ENCODE measurements at places on chromosomes 4 and X.
A peak's percentile ranks its signal among the peaks of the same experiment; 100 is the strongest.

DNA sequence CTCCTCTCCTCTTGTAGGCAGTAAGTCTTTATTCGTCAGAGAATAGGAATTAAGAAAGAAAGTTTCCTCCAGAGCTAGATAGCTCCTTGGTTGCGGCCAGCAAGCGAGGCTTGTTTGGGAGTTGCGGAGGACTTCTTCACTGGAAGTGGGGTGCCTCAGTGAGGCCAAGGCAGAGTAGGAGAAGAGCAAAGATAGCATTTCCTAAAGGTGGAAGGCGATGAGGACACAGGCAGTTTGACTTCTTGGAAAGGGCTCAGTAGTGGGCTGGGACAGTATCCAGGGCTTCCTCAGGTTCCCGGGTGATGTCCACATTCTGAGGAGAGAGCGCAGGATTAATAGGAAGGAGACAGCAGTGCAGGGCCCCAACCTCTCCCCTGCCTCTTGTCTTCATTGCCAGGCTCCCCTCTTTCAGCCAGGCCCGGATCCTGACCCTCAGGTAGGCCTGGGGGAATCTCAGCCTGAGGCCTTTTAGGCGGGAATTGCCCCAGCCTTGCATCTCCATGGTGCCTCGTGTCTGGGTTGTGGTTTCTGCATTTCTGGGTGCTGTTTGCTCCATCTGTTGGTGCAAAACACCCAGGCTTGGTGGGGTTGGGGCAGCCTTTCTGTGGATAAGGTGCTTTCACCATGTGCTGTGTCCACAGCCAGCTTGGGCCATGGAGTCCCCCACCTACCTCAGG lies 12.7 kb downstream of the TRO start:
- no peak for DNase-seq

DNA sequence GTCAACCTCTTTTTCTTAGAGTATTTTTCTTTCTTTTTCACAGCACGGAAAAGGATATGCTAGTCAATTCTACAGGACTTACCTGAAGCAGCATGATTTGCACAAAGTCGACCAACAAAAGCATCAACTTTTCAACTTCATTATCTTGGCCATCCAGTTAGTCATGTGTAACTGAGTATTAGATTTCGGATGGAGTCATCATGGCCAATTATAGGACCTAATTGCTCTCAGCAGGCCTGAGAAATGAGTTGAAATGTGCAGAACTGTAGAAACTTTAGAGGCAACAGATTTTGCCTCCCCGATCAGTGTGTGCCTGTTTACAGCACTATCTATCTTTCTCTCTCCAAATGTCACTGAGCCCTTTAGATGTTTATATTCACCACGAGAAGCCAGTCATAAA lies 41.0 kb downstream of the PCDH10 start:
- DNase-seq = no peak

DNA sequence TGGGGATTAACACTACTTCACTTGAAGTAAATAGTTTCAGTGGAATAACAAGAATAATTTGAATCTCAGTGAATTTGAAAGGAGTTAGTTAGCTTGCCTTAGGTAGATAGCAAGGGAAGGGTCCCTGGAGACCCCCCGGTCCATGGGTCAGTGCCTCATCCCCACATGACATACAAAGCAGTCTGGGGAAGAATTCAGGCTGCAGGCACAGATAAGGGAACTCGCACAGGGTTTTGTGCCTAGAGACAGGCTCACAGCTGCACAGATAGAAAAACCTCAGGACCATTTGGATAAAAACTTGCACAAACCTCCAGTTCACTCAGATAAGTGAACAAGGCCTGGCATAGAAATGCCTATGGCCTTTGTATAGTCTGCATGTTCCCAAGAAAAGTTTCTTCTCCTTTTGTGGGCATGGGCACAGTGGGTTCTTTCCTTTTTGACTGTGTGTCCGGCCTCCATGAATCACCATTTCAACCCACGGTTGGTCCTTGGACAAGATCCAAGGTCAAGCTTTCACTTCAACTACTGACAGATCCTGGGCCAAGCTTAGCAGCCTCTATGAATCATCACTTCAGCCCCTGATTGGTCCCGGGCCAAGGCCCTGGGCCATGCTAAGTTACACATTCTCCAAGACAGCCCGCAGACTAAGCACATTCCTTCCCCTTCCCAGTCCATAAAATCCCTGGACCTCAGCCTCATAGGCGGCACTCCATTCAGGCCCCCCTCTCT lies 108.3 kb upstream of the KLHL4 start:
- DNase-seq = peak; percentile 71

DNA sequence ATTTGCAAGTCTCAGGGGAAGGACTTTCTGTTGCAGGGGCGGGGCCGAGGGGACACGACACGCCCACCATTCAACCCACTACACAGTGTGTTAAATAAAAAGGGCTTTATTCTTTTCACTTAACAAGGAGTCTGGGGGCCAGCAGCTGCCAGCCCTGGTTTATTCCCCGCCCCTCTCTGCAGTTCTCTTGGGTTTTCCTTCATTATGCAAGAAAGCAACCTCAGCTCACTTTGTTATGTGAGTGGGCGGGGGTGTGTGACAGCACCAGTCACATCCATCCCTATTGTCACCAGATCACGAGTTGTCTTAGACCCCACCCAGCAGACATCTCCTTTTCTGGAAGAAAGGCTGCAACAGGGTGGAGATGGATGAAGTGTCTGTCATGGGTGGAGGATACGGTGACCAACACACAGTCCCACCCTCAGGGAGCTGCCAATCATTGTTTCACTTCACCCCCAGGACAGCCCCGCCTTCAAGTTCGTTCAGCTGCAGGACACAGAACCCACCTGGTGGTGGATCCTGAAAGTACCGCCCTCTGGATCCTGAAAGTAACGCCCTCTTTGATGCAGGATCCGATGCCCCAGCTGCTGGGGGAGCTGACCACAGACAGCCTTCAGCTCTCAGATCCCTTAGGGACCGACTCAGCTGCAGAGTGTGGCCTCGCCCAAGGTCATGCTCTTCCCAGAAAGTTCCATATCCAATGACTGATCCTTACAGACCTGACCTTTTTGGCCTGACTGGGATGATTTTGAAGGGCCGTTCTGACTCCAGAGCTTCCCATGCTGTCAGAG lies 79.6 kb downstream of the SMIM20 start:
- DNase-seq = peak; percentile 16

DNA sequence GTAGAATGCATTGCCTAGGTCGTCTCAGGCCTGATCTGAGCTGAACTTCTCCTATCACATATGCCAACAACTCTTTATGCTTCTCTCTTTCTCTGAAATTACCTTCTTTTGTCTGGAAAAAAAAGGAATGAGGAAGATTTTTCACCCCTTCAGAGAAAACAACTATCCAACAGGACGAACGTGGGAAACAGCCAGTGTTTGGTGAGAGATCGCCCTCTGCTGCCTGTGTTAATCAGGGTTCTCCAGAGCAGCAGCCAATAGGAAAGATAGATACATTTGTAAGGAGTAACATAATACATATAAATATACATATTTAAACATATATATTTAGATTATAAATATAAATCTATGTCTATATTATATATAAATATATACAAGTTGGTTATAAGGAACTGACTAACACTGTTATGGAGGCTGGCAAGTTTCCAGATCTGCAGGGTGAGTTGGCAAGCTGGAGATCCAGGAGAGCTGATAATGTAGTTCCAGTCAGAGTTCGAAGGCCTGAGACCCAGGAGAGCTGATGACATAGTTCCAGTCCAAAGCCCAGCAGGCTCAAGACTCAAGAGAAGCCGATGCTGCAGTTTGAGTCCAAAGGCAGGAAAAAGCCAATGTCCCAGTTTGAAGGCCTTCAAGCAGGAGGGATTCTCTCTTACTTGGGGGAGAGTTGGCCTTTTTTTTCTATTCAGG lies 13.3 kb downstream of the CETN2 start:
- peak; percentile 46 for DNase-seq

GRCh38 chr4:141339966-141340365 lies 119.3 kb downstream of the ZNF330 start:
- peak; percentile 38 for DNase-seq

GRCh38 chrX:44953734-44954502 lies 80.9 kb downstream of the KDM6A start:
- no peak for DNase-seq

- DNase-seq = no peak
These were observed 145.0 kb upstream of the DGKK start for GRCh38 chrX:50615570-50616158.

DNA sequence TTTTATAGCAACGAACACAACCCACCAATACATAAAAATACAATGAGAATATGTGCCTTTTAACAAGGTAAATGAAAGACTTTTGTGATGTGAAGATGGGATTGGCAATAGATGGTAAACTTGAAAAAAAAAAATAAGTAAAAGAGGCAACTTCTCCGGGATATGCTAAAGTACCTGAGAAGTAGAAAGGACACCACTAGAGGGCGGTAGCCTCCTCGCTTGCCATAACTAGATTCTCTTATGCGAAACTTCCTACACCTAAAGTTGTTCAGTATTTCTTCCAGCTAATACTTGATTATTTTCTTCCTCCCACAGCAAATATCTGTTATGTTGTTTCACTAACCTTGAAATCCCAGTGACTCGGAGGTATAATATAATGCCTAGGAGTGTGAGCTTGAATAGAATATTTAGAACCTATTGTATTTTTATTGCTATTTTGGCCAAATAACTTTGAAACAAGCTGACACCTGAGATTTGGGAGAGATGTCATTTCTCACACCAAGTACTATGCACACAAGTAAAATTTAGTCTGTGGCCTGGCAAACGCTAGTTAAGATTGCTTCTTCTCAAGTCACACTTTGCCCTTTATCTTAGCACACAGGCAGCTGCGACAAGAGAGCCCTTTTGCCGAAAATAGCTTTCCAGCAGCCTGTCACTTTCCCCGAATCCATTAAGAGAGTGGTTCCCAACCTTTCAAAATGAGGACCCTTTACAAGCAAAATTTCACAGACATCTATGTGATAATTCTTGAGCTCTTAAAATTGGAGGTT lies 44.9 kb upstream of the PDLIM5 start:
- DNase-seq = peak; percentile 76

DNA sequence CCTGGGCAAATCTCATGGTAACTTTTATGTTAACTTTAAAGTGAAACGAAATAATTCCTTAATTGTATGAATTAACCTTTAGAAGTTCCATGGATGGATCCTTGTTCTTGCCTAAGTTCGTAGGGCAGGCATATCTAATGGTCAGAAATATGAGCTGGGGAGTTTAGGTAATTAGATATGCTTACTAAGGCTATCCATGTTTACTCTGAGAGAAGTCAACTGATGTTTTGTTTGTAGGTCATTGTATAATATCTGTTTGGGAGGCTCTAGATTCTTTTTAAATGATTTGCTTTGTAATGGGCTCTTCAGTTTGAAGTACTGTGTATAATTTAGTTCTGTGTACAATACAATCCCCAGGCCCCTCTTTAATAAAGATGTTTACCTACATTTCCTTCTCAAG lies 117.0 kb downstream of the DCK start:
- DNase-seq = no peak

DNA sequence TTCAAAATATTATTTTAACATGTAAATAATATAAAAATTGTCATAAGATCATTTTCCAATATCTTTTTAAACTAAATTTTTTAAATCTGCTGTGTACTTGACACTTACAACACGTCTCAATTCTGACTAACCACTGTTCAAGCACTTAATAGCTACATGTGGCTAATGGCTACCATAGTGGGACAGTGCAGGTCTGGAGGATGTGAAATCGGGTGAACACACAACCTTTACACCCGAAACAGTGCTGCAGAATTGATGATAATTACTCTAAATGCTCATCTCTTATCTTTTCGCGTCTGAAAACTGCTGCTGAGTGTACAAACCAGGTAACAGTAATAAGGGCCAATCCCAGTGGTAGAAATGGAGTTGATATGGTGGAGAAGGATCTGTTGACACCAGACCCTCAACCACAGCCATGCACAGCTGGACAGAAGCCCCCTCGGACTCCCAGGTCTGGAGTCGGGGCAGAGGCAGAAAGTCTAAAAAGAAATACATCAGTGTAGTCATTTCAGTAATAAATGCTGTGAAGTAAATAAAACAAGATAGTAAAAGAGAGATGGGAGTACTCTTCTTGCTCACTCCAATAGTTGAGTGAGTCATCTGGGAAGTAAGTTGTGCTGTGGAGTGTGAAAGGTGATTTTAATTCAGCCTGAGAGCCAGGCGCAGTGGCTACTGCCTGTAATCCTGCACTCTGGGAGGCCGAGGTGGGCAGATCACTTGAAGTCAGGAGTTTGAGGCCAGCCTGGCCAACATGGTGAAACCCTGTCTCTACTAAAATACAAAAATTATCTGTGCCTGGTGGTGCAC lies 150.0 kb downstream of the CBR4 start:
- DNase-seq = no peak

DNA sequence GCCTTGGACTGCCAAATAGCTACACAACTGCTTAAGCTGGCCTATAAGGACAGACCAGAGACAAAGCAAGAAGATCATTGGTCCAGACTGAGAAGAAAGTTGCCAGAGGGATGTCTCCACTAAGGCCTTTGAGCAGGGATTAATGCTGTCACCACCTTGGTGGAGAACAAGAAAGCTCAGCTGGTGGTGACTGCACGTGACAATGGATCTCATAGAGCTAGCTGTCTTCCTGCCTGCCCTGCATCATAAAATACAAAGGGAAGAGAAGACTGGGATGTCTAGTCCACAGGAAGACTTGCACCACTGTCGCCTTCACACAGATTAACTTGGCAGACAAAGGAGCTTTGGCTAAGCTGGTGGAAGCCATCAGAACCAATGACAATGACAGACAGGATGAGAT lies 40.5 kb upstream of the FAM120C start:
- no peak for DNase-seq

- no peak for DNase-seq
These were observed 32.7 kb upstream of the TCEANC start for GRCh38 chrX:13620207-13620606.

DNA sequence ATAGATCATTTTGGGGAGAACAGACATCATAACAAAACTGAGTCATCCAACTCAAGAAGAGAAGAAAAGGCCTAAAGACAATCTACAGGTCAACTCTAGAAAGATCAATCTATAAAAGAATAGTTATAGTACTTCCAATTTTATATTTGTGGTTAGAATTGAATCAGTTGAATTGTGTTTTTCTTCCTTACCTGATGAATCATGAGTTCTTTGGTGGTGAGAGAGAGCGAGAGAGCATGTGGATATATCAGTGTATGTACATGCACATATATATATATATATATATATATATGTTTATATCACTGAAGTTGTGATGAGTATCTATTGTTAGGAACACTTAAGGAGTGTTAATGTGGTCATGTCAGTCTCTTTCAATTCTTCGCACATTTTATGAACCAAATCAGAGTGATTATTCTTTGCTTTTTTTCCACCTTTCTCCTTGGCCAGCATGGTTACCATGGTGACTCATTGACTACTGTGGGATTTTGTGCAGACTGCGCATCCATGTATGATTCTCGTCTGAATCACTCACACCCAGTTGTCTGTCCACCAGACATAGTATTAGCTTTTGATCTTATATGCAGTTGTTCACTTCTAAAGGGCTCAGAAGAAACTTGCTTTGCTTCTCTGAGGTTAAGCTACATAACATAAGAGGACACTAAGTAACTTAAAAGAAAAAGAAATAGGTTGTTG lies 90.4 kb upstream of the RAB40AL start:
- peak; percentile 70 for DNase-seq

DNA sequence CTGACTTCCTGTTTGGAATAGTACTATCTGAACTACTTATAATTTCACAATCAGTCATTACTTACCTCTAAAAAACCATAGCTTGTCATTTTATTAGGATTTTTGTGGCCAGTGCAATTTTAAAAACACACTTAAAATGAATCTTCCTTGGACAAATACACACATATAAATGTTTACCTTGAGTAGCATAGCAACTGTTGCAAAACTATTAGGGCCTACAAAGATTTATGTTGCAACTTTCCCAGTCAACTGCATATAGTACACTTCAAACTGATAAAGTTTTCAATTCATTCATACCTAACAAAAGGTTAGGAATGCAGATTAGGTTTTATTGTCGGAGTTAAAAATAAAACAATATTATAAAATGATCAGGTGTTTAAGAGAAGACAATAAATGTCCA lies 193.0 kb downstream of the PDGFC start:
- peak; percentile 71 for DNase-seq
